Cardiac muscle cell (in vitro differentiated cells and primary cell): ENCODE measurements at places on chromosomes 3 and 15.
A peak's percentile ranks its signal among the peaks of the same experiment; 100 is the strongest.

DNA sequence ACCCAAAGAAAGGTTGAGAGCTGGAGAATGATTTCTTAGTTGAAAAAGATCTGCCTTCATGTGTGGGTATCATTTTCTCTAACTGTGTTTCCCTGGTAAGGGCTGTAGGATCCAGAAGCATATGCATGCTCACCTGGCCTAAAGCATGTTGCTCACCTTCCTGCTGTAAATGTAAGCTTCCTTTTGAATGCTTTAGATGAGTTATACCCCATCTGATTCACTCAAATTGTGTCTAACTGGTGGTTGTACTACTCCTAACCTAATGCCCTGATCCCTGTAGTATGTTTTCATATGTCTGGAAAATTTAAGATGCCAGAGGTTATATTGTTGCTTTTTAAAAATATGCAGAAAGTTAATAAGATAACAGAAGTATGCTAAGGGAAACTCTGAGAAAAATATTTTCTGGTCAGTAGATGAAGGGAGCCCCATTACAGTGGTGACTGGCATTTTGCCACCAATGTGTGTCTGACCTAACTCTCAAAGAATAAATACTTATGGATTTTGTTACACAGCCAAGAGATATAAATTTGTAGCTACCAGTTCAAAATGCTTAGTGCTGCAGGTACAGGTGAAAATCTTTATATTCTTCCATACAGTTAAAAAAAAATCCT is 7.7 kb downstream of the FILIP1L start:
- no peak for DNase-seq

DNA sequence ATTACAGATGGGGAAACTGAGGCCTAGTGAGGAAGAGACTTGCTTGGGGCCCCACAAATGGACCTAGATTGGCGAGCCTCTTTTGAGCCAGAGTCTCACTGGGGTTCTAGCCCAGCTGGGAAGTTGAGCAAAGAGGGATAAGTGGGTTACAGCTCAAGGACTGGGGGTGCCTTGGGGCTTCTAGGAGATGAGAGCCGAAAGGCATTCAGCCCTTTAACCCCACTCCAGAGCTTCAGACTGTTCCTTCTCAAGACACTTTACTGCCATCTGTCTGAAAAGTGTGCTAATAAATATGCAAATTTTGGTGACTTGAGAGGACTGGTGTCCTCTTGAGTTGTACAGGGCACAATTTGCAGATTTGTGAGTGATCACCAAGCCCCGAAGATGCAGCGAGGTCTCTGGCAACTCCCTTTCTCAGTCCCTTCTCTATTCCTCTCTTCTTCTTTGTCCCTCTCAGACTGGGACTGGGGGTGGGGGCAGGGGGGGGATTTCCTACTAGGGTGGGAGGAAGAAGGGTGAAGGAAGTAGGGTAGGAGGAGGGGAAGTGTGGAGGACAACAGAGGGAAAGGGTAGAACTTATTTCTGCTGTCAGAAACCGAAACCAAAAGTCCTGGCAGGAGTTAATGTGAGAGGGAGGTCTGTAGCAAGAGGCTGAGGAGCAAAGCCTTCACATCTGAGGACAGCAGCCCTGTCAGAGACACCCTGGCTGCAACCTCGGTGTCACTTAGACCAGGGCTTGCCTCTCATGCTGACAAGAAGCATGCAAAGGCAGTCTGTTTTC is 16.2 kb upstream of the ANKDD1A start:
- DNase-seq, result no peak

GRCh38 chr3:159234306-159234705 is 432.5 kb downstream of the MFSD1 start:
- no peak for DNase-seq

DNA sequence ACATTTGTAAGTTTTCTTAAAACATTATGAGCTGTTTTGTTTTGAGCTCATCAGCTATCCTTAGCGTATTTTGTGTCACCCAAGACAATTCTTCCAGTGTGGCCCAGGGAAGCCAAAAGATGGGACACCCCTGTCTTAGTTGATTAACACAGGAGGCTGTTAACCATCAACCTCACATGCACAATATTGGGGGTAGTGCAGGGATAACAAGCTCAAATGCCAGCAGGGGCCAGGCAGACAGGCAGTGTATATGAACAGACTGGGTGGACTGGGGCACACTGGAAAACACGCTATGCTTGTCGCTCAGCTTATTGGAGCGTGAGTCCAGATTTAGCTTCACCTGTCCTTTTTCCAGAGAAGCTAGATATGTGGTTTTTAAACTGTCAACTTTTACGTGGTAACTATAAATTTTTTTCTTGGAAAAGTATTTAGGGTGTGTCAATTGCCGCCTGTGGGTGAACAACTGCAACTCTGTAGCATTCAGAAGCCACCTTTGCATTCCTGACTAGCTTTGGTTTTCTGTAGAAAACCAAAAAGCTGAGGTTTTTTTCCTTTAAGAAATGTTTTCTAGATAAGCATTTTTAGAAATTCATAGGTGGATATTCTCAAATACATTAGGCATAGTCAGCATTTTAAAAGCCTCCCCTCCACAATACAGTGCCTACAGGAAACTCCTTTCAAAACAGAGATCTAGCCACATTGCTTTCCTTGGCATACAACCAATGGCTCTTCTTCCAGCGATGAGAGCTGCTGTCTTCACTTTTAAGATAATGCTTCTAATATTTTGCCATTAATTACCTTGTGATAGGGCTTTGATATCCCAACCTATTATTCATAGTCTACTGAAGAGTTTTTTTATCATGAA is 14.6 kb downstream of the PSMD6 start:
- peak; percentile 41 for DNase-seq

GRCh38 chr3:108403686-108404345 is 106.6 kb downstream of the MYH15 start:
- DNase-seq, result no peak
